ENCODE measurements at places on chromosomes 7 and 10.

- DNase-seq: no peak
These were observed 90.3 kb upstream of the ADAM12 start for GRCh38 chr10:126478546-126478945.

- no peak for DNase-seq
These were observed 8.8 kb upstream of the STMP1 start for GRCh38 chr7:135653340-135654080.

GRCh38 chr10:23294638-23295247 lies 49.9 kb downstream of the C10orf67 start:
- no peak for DNase-seq

GRCh38 chr7:155066417-155066950 lies 3.6 kb upstream of the HTR5A start:
- no peak for DNase-seq

- DNase-seq: peak; percentile 30
These were observed 164.7 kb upstream of the PLXDC2 start for GRCh38 chr10:19651549-19651948.

GRCh38 chr7:120966961-120967360 lies 16.4 kb downstream of the ING3 start:
- no peak for DNase-seq

DNA sequence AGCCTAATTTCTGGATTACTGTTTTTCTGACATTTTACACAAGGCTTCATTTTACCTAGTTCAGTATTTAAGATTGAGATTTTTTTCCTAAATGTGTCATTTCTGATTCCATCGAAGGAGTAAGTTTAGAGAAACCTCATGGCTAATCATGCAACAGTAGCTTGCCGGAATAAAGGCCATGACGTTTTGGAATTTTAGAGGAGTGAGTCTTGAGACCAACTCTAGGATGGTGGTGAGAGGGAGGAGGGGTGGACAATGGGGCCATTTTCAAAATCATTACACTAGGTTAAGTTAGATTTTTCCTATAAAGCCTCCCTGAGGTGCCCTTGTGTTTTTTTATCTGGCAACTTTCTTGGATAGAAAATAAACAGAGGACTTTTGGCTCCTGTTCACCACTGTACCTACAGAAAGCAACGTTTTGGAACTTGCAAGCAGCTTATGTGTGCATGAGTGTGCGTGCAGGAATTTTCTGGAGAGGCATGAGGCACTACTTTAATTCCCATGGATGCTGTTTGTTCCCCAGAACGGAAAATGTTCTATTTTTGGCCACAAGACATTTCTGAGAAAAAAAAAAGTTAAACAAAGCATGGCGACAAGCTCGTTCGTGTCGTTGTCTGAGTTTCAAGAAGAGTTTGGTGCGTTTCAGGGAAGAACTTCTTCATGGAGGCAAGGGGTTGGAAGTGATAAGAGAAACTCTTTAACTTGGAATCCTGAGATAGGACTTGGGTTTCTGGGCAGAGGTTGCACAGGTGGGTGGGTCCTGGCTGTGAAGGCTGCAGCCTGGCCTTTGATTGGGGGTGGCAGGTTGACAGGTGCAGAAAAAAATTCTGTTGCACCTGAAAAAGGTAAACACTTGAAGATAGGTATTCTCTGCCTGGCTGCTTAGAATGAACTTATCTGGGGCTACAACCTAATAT lies 178.1 kb downstream of the PTEN start:
- DNase-seq: no peak

DNA sequence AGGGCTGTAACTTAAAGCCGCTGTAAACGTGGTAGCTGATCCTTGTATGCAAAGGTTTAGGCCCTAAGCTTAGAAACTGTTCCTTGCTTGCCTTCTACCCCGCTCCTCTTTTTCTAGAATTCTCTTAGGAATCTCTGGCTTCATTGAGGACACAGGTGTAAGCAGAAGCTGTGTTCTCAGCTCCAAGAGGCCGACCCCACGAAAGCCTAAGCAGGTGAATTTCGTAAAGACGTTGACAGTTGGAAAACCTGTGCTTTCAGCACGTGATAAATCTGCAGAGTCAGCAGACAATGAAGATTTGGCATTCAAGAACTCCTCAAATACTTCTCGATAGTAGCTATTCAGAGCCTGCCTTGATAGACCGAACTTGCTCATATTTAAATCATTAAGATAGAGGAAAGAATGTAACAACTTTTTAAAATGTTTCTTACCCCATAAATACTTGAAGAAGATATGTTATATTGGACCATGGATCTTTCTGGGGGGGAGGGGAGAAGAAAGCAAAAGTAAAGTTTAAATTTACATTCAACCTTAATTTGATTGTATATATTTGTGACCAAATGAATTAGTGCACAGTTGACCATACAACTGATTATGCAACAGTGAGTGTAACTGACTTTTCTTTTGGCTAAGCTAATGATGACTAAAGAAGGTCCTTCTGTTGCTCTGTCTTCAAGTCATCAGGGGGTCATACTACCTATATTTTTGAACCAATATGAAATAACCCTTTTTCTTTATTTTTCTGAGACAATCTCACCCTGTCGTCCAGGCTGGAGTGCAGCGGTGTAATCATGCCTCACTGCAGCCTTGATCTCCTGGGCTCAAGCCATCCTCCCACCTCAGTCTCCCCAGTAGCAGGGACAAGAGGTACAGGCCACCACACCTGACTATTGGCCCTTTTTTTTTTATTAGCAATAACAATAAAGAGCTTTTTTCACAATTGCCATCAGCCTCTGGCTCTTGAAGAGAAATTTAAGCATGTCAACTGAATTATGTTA lies 1.2 kb upstream of the GDI2 start:
- peak; percentile 65 for DNase-seq

- DNase-seq: peak; percentile 17
These were observed 21.6 kb downstream of the FZD1 start for GRCh38 chr7:91285696-91286355.

GRCh38 chr7:14144538-14144937 lies 155.1 kb upstream of the ETV1 start:
- DNase-seq: no peak

Data from MV-4-11 (cell line).